Suprapubic skin (tissue), 4 donors: ENCODE measurements at places on chromosomes 3 and 15. TPM values are rescaled to one million over a fixed set of nuclear protein-coding genes. Genes with fewer than 3 reads are reported as not detected.

DNA sequence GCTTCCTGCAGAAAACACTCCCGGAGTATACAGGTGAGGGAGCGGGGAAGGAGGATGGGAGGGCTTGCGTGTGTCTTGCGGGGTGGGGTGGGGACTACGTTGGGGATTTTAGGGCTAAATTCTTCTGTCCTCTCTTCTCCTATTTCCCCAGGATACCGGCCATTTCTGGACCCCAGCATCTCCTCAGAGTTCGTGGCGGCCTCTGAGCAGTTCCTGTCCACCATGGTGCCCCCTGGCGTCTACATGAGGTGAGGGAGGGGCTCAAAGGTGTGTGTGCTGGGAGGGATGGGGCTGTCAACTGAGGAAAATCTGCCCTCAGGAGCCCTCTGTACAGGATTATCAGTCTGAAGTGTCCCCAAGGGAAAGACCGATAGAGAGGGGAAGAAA is 6.6 kb downstream of the DUOX1 start:
- DNase-seq = no peak

DNA sequence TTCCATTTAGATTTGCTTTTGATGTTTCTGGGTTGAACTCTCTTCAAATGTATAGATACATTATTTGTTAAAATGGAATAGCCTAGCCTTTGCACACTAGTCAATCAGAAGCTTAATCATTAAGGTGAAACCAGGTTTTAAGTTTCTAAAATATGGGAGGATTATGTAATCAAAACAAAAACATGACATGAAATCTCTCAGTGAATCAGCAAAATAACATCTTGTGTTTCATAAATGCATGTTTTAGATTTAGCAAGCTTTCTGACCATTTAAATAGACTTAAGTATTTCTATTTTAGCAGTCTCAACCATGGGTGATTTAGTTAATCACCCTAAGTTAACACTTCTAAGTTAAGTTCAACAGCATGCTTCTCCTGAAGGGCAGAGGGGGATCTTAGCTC is 11.3 kb downstream of the GTF2E1 start:
- DNase-seq = no peak

GRCh38 chr15:52010633-52011595 is 8.1 kb upstream of the MAPK6 start:
- no peak for DNase-seq

DNA sequence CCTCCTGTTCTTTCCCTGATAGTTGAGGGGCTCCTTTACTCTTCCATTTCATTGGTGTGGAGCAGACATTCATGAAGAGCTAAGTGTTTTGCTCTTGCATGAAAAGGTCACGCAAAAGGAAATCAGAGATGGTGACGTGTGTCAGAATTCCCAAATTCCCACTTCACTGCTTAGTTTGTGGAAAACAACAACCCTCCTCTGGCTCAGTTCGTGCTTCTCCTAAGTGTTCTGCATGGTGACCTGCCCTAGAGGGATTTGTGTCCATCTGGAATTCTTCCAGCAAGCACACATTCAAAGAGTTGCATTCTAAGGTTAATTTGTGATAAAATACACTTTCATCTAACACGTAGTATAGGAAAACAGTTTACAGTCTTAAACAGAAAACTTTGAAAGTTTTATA is 95.6 kb downstream of the IMPG2 start:
- no peak for DNase-seq

GRCh38 chr3:62823461-62824050 is 51.7 kb downstream of the CADPS start:
- DNase-seq = no peak

DNA sequence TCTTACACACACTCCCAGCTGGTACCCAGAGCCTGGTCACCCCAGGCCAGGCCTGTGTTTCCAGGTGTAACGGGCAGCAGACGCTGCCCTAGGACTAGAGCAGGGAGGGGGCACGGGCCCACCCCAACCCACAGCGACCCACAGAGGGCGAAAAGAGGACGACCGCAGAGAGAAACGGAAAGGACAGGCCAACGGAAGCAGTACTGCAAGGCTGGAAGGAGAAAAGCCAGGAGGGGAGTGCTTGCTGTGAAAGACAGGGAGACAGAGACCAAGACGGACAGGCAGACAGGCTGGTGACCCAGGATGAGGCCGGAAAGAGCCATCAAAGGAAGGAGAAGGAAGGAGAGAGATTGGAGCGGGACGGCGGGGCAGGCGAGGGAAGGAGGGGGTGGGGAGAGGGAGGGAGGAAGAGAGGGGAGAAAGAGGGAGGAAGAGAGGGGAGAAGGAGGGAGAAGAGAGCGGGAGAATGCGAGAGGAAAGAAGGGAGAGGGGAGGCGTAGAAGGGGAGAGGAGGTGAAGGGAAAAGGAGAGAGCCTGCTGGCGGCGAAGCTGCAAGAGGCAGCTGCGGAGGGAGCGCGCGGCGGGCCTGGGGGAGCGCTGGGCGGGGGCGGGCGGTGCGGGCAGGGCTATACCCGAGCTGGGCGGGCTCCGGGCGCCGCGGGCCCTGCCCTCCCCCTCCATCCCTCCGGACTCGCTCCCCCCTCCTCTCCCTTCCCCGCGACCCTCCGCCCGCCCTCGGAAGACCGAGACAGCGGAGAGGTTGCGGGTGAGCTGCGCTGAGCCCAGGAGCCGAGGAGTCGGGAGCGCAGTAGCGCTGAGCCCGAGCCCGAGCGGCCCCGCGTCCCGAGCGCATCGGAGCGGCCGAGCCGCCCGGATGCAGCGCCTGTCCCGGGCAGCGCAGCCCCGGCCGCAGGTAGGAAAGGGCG is at the start of gene SLC6A1:
Gene SLC6A1 (plus strand): TSS at position 732 of the 926 bp plus-strand sequence. CDS start 24,464 bp downstream, outside the sequence.
- no peak for DNase-seq

GRCh38 chr3:113157408-113158030 is 53.8 kb upstream of the BOC start:
- DNase-seq = peak; percentile 82

DNA sequence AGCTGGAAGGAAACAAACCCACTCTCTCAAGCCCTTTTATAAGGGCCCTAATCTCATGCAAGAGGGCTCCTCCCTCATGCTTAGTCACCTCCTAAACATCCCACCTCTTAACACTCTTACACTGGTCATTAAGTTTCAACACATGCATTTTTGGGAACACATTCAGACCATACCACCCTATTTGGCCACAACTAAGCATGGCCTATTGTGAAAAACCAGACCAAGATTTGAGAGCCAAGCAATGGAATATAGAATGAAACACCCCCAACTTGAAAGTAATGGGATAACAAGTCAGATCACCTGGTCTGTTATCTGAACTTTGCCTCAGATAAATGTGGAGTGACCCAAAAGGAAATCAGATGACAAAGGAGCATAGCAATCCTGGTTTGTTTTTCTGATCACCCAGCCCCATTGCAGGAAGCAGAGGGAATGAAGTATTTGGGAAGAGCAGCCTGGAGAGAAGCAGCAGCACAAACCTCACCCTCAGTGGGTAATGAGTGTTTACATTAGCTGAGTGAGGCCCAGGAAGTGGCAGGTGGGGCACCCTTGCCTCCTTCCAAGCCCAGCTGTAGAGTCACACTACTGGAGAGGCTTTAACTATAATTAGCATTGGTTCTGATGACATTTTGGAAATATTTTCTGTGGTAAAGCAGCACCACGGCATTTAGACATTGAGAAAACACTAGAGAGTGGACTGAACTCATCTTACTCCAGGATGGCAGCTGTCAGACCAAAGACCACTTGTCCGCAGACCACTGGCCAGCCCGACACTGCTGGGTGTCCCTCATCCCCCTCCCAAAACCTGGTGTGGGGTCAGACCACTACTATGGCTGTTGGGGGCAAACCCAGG is 48.8 kb upstream of the PRTG start:
- no peak for DNase-seq

DNA sequence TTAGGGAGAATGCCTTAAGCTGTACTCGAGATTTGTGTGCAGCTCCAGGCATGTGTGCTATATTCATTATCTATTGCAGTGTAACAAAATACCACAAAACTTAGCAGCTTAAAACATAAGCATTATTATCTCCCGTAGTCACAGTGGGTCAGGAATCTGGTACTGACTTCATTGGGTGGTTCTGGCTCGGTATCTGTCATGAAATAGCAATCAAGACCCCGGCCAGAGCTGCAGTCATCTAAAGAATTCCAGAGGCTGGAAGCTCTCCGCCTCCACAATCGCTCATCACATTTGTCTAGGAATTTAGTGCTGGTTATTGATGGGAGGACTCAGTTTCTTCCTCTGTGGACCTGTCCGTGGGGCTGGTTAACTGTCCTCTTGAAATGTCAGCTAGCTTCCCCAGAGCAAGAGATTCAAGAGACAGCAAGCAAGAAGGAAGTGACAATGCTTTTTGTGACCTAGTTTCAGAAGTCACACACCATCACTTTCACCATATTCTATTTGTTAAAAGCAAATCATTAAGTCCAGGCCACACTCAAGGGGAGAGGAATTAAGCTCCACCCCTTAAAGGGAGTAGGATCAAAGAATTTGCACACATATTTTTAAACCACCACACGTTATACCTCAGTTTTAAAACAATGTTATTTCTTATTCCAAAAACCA is 76.1 kb downstream of the TOP2B start:
- DNase-seq = no peak

GRCh38 chr3:178777718-178778411 is 241.6 kb downstream of the KCNMB2 start:
- DNase-seq = no peak

DNA sequence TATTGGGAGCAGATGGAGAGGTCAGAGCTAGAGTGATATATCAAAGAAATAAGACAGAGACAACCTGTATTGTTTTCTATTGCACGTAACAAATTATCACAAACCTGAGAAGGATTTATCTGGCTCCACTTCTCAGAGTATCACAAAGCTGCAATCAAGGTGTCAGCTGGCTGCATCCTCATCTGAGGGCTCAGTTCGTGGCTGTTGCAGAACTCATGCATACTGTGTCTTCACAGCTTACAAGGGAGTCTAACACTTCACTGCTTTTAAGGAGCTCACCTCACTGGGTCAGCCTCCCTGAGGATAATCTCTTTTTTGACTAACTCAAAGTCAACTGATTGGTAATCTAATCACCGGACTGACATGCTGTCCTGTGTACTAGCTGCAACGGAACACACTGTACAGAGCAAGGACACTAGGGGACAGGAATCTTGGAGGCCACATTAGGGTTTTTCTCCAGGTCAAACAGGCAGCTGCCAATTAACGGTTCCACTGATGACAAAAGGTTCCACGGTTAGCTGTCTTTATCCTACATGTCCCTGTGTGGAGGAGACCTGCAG is 1006.8 kb upstream of the SEMA6D start:
- no peak for DNase-seq

- DNase-seq = no peak
Measured at GRCh38 chr3:125132815-125133214, 77.0 kb upstream of the HEG1 start.

GRCh38 chr3:9347081-9347480 is 15.8 kb upstream of the THUMPD3 start:
- DNase-seq = no peak

DNA sequence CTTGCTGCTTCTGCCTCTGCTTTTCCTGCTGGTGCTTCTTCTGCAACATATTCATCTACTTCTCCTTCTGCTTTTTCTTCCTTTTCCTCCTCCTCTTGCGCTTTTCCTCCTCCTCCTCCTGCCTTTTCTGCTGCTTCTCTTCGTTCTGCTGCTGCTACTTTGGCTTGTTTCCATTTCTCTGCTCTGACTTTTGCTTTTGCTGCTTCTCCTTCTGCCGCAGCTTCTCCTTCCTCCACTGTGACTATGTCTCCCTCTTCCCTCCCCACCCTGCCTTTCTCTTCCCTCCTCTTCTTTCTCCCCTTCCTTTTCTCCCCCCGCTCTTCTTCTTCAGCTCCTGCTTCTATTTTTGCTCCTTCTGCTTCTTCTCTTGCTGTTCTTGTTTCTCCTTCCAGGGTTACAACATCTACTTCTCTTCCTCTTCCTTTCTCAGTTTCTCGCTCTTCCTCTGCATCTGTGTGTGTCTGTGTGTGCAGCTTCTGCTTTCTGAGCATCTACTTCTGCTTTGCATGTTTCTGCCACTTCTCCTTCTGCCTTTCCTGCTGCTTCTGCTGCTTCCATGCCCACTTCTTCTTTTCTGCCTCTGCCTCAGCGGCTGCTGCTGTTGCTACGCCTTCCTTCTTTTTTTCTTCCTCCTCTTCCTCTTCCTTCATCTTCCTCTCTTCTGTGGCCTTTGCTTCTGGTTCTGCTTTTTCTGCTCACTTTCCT is 51.4 kb downstream of the FAM43A start:
- DNase-seq = no peak

- no peak for DNase-seq
Measured at GRCh38 chr15:63668601-63669000, 71.4 kb downstream of the FBXL22 start.

GRCh38 chr3:143240886-143241285 is 121.3 kb downstream of the CHST2 start:
- no peak for DNase-seq

DNA sequence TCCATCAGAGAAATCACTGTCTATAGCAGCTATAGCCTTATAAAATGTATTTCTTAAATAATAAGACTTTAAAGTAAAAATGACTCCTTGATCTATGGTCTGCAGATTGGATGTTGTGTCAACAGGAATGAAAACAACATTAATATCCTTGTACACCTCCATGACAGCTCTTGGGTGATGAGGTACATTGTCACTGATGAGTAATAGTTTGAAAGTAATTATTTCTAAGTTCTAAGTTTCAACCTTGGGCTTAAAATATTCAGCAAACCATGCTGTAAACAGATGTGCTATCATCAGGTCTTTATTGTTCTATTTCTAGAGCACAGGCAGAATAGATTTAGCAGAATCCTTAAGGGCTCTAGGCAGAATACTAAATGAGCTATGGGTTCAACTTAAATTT is 568.2 kb upstream of the BCHE start:
- DNase-seq = no peak

DNA sequence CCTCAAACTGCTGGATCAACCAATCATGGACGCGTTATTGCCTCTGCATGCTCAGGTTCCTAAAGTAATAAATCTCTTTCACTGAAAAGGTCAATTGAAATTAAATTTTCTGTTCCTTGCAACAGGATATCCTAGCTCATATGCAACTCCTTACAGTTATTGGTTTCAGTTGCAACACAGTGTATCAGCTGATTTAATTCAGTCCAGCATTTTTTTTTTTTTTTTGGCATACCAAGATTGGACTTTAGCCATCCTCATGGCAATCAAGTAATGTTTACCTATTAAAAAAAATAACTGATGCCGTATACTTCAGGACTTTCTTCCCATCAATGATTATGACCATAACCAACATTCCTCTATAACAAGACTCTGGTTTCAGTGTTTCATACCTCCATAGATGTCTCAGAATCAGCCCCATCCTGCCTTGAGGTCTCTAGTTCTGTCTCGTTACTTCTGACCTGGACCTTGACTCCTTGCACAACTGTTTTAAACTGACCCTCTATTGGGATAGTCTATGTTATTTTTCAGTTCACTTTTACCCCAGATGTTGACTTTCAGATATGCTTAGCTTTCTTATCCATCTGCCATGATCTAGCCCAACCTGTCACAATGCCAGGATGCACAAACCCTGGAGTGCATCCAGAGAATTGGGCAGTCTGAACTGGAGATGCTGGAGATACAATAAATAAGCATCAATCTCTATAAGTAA is 265.0 kb upstream of the GADL1 start:
- DNase-seq = no peak

- no peak for DNase-seq
Measured at GRCh38 chr15:74788683-74789151, 6.8 kb downstream of the CSK start.

Gene ITIH1
- total RNA-seq = not detected

Gene SLC38A3
- 0.48 TPM for total RNA-seq

Gene NANOGP8
- not detected for total RNA-seq

Gene BCL2A1
- 2.6 TPM for total RNA-seq

Gene SENP8
- total RNA-seq = 2.3 TPM

Gene ATP13A4
- total RNA-seq = 75.0 TPM

Gene STRIT1
- not detected for total RNA-seq
